Activated T-cell treated with anti-CD3 and anti-CD28 coated beads, Interleukin-2, amount 50 U/mL, for 4 hours (primary cell): ENCODE measurements at places on chromosomes 2 and 18.
A peak's percentile ranks its signal among the peaks of the same experiment; 100 is the strongest.

- no peak for DNase-seq
Observed at GRCh38 chr2:100109986-100110613, 32.3 kb downstream of the AFF3 start.

DNA sequence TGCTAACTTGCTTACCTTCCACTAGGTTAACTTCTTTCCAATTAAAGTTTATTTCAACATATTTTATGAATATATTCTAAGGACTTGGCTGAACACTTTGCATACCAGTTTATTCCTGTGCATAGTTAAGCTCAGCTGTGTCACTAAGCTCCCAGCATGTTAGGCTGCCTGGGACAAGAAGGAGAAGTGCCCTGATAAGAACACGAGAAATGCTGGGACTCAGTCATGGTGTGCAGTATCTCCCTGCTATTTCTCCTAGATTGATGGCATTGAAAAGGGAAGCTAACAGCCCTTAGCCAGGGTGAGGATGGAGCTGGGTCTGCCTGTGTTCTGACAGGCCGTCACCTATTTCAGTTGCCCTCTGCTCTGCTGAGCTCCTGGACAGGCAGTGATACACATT is 164.3 kb downstream of the TRABD2A start:
- no peak for DNase-seq

DNA sequence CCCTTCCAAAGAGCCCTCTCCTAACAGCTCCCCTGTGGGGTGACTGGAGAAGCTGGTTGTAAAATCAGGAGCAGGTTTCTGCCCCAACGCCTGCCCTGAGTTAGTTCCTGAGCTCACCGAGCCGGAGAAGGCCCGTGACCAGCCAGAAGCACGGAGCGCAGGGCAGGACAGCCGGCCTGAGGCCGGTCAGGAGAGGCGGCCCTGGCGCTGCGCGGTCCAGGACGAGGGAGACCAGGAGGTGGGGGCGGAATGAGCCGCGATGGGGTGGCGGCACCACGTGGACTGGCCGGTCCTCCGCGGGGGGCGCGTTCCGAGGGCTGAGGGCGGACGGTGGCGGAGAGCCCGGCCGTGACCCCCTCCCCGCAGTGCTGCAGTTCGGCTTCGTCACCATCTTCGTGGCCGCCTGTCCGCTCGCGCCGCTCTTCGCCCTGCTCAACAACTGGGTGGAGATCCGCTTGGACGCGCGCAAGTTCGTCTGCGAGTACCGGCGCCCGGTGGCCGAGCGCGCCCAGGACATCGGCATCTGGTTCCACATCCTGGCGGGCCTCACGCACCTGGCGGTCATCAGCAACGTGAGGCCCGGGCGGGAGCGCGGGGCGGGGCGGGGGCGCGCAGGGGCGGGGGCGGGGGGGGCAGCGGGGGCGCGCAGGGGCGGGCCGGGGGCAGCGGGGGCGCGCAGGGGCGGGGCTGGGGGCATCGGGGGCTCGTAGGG is 29.0 kb downstream of the ANO7 start:
- DNase-seq = peak; percentile 18

DNA sequence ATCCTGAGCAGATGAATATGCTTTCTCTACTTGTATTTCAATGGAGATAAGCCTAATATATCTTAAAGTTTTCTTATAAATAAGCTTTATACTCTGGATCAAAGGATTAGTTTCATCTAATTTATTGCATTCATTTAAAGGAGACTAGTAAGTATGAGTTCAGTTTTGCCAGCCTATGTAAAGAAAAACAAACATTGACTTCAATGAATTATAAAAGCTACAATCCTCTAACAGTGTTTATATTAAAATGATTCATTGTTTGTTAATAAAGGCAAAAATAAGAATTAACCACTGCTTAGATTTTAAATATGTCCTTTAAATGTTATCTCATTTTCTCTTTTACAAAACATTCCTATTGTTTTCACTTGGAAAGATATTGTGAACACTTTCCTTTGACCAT is 566.0 kb downstream of the EPHA4 start:
- DNase-seq = no peak

DNA sequence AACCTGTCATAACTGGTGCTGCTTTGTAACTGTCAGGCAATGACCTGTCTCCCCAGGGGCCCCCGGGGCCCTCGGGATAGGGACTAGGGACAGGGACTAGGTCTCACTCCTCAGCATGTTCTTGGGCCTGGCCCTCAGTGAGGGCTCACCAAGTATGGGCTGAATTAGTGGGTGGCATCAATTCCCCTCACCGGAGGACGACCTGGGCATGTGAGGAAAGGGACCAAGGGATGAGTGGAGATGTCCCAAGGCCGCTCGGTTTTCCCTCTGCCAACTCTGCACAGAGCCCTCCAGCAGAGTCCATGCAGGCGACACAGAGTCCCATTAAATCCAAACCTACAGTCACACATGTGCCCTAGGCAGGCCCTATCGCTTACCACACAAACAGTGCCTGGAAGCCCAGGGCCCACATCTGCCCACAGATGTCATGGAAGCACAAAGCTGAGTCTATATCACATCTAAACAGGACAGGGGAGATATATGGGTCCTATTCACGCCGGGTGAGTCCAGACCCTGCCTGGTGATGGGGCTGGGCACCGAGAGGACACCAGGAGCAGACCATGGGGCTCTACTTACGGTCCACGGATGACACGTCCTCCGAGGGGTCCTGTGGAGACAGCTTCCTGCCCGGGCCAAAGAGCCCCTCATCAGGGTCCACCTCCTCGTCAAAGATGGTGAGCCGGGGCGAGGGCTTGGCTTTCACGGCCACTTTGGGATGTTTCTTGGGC is 26.6 kb downstream of the HS1BP3 start:
- DNase-seq = no peak

DNA sequence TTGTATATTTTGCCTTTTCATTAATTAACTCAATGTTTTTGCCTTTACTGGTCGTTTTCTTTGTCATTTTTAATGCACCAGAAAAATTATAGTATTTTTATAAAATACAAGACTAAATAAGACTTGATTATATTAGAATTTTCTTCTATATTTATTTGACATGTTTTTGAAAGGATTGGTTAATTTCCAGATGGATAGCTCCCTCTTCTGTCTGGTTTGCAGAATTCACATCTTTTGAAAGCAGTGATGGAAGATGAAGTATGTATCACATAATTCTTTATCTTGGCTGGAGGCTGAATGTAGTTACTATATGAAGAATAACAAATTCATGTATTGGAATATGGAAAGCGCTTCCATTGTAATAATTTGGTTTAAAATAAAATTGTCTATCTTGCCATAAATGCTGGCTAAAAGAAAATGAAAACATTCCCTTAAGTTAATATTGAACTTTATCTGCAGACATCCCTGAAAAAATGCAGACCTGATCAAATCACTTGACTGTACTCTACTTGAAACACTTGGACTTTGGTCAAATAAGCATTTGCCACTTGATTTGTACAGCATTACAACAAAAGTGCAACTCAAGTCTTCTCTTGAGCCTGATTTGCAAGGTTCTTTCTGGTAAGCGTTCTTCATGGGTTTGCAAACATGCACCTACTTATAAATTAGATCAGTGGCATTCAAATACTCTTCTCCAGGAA is 86.3 kb upstream of the EFEMP1 start:
- no peak for DNase-seq

DNA sequence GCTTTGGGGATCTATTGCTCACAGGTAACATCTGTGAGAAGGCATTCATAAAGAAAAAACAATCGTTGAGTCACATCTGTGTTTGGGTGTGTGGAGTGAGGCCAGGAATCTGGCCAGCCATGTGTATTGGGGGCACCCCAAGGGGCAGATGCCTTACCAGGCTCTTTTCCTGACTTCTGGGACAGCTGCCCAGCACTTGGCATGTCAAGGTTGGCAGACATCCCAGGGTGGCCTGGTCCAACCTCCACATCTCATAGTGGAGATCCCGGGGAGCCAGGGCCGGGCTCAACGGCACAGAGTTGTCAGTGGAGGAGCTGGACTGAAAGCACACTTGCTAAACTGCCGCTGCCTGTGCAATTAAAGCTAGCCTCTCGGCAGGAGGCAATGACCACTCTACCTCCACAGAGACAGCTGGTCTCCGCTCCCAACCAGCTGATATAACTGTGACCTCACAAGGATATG is 75.3 kb upstream of the MGAT4A start:
- DNase-seq = no peak

- DNase-seq = no peak
Observed at GRCh38 chr2:141260911-141261310, 869.9 kb downstream of the LRP1B start.

DNA sequence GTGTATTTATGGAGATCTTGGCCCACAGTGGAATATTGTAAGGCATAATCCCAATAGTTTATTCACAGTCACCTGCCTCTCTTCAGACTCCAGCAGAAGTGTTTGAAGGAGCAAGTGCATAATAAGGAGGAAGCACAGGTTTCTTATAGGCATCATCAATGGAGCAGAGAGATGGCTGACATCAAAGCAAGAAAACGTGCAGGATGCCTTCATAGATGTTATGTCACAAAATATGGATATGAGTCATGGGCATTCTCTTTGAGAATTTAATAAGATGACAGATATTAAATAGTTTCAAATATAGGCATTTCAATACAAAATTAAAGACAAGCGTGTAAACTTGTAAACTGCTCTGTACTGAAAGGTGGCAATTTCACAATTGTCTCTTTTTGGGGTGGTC is 4.0 kb upstream of the RND3 start:
- DNase-seq = no peak

- no peak for DNase-seq
Observed at GRCh38 chr2:172962824-172963223, 112.8 kb upstream of the MAP3K20 start.

DNA sequence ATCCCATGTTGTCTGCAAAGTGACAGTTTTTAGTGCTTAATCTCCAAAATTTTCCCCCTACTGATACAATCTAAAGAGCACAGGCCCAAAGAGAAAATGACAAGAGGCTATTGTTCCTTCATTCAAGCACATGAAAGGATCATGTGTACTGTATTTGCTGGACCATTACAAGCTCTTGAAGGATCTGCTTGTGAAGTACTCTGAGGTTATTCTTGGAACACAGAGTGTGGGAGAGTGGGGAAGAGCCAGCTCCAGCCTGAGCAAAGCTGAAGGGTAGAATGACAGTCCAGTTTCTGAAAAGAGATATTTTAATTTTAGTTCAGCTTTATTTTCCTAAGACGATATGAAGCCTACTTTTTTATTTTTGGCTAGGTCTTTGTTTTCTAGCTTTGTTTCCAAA is 112.2 kb downstream of the GALNT3 start:
- DNase-seq = no peak

DNA sequence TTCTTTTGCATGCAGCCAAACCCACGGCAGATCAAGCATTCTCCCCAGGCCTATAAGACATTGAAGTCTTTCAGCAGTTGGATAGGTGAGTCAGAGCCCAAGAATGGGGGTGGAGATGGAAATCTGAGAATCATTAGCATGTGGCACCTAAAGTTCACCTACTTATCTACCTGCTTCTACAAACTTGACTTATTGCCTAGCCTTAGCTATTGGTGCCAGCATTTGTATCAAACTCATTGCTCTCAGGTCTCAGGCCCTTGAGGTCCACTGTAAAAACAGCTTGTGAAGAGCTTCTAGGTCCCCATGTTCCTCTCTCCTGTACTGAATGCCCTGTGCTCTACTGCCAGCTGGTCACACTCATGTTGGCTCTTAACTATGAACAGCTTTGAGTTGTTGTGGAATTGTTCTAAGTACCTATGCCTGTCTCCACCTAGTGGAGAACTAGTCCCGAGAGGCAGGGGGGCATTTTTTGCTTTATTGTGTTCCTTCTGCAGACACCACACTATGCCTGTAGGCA is 278.4 kb upstream of the SPRED2 start:
- no peak for DNase-seq

- DNase-seq = no peak
Observed at GRCh38 chr2:230865766-230866755, 1.3 kb downstream of the ITM2C start.

- no peak for DNase-seq
Observed at GRCh38 chr18:25710981-25711380, 359.0 kb upstream of the ZNF521 start.

DNA sequence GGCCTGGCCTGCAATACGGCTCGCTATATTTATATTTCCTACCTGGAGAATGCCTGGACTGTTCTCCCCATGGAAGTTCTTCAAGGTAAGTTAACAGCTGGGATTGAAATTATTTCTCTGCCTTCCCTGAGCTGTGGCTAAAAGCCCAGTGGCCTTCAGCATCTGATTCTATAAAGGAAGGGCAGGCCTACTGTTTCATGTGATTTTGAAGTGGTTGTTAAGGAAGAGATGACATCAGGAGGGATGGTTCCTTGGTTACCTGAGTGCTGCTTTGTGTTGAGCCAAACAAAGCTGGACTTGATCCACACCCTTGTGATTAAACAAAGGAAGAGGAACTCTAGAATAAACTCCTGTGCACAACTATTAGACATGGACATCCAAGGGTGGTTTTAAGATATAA is 61.6 kb downstream of the MFSD6 start:
- DNase-seq = no peak

DNA sequence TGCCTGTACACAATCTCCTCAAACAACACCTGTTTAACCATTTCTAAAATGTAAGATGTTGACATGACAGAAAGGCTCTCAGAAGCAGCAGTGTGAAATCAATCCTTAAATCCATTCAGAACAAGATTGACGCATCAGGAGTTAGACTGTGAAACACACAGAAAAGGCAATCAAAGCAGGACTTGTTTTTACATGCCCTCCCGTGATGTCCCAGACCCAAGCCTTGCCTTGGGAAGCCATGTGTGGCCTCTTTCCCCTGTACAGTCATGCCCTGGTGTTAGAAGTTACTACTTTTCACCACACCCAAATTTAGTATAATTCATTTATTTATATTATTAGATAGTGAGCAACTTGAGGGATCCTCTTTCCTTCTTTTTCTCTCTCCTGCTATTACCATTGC is 115.7 kb downstream of the NCKAP5 start:
- DNase-seq = no peak

DNA sequence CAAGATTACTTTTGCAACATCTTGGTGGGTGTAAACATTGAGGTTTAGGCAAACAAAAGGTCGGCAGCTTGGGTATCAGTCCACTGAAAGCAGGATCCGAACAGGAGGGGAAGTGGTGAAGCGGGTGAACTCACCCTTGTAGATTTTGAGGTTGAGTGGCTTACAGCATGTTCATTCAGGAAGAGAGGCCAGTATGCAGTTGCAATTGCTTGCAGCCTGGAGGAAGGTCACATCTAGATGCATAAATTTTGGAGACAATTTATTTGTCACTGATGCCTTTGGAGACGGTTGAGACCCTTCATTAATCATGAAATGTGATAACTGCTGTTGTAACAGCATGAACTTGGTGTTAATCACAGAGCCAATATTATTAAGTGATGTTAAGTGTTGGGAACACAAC is 131.1 kb downstream of the LTBP1 start:
- DNase-seq = no peak

DNA sequence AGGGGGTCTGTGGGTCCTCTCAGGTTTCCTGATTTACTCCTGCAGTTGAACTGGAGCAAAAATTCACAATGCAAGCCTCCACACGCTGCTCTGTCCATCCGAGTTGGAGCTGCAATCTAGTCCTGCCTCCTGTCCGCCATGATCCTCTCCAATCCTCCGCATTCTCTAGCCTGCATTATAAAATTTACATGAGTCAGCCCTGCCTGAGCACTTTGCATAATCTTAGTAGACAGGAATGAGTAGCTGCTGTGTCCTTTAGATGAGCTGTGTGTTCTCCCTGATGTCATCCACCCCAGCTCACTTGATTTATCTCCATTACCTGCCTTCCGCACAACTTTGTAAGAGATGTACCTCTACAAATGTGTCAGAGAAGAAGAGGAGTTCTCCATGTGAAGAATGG is 355.6 kb downstream of the STK39 start:
- DNase-seq = no peak
